Cerebellar nuclear complex (tissue), 1 donor: ENCODE measurements at places on chromosomes 6 and 20.

DNA sequence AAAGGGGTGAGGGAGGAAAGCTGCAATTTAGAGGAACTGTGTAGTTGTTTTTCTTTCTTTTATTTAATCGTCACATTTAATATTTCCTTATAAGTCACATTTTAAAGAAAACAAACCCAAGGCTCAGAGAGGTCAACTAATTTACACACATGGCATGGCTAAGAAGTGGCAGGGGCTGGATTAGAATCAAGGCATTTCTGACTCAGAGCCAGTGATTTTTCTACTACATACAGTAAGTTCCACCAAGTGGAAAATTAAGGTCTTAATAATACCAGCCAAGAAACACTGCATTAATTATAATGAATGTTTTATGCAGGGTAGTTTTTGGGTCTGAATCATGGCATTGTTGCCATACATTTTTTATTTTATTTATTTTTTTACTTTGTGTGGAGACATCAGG, 607.7 kb upstream of the CITED2 start:
- DNase-seq, result no peak

GRCh38 chr20:21154692-21155091, 28.8 kb downstream of the KIZ start:
- DNase-seq, result no peak

DNA sequence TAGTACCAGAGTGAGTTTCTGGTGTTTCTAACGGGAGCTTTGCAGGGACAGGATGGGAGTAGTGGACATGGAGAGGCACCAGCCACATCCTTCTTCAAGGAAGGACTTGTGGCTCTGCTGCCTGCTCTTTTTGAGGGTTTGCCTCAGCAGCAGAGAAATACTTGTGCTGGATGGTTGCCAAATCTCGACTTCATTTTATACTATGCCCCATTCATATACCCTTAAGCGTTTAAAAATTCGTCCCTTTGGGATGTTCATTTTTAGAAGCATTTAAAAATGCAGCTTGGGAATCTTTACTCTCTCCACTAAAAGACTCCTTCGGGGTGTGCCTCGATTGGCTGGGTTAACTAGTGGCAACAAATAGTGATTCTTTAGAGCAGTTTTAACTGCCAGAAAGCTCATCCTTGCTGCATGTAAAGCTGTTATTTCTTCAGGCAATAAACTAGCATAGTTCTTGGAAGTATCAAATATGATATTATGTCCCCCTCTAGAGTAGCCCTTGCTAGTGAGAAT, 126.5 kb upstream of the B3GAT2 start:
- no peak for DNase-seq

GRCh38 chr20:54103067-54103761, 32.8 kb upstream of the BCAS1 start:
- DNase-seq, result no peak

- peak; percentile 60 for DNase-seq
Observed at GRCh38 chr20:41408986-41409385, 42.4 kb upstream of the EMILIN3 start.

- no peak for DNase-seq
Observed at GRCh38 chr6:97440590-97441176, 157.7 kb upstream of the MMS22L start.

GRCh38 chr6:108921547-108922361, 73.5 kb downstream of the ARMC2 start:
- no peak for DNase-seq

- DNase-seq, result no peak
Observed at GRCh38 chr6:118198746-118199145, 291.7 kb downstream of the SLC35F1 start.

- DNase-seq, result no peak
Observed at GRCh38 chr6:37016995-37017394, 11.5 kb downstream of the FGD2 start.

DNA sequence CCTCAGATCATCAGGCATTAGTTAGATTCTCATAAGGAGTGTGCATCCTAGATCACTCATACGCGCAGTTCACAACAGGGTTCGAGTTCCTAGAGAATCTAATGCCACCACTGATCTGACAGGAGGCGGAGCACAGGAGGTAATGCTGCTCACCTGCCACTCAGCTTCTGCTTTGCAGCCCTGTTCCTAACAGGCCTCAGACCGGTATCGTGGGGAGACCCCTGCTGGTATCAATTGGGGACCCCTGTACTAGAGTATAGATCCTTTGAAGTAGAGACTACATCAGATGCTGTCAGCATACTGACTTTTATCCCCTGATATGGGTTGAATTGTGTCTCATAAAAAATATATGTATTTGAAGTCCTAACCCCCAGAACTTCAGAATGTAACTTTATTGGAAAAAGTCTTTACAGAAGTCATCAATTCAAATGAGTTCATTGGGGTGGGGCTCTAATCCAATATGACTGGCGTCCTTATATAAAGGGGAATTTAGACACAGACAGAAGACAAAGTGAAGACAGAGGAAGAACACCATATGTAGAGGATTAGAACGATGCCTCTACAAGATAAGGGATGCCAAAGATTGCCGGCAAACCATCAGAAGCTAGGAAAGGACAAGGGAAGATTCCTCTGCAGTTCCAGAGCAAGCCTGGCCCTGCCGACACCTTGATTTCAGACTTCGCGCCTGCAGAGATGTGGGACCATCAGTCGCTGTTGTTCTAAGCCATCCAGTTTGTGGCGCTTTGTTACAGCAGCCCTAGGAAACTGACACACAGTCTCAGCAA, 104.4 kb upstream of the BTBD3 start:
- DNase-seq, result no peak

GRCh38 chr6:45411959-45412358, 34.2 kb upstream of the SUPT3H start:
- no peak for DNase-seq

DNA sequence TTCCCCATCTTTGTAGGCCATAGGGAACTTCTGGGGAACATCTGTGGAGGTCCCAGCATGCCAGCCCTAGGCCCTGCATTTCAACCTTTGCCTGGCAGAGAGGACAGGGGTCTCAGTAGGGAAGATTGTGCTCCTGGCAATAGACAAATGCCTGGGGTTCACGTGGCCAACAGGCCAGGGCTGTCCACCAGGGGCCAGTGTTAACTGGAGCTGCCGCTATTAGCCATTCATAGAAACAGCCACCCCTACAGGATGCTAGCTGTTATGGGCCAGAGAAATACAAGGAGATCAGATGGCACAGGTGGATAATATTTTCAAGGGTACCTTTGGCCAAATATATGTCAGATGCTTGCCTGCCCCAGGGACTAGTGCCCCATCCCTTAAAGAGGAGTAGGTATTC, 932.9 kb downstream of the QKI start:
- DNase-seq, result no peak

GRCh38 chr20:62989201-62989601, 17.6 kb downstream of the BHLHE23 start:
- no peak for DNase-seq

GRCh38 chr20:17513939-17514338, 17.2 kb downstream of the BFSP1 start:
- no peak for DNase-seq

GRCh38 chr6:23097566-23097965, 528.2 kb downstream of the HDGFL1 start:
- DNase-seq, result no peak

DNA sequence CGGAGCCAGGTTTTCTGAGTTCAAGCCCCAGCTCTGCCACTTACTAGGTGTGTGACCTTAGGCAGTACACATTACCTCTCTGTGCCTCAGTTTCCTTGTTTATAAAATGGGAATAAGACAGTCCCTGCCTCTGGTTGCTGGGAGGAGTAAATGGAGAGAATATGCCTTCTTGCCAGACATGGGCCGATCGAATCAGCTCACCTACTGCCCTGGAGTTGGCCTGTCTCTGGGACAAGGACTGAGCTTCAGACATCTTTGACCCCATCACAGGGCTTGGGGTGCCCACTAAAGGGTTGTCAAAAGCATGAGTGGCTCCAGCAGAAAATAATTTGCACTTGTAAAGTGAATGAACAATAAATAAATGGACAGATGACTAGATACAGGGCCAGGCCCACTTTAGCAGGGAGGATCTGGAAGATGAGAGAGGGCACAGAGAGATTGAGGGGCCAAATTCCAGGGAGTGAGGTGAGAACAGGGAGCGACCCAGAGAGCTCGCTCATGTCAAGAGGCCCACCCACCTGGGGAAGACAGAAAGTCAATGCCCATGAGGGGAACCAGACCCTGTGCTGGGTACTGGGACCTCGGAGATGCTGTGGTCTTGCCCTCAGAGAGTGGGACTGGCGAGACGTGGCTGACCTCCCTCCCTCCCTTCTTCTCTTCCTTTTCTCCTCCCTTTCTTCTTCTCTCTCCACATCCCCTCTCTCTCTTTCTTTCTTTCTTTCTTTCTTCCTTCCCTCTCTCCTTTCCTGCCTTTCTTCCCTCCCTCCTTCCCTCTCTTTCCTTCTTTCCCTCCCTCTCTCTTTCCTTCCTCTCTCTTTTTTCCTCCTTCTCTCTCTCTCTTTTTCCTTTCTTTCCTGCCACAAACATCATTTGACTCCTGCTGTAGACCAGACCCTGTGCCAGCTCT, 3.9 kb upstream of the BPIFA2 start:
- DNase-seq, result no peak

DNA sequence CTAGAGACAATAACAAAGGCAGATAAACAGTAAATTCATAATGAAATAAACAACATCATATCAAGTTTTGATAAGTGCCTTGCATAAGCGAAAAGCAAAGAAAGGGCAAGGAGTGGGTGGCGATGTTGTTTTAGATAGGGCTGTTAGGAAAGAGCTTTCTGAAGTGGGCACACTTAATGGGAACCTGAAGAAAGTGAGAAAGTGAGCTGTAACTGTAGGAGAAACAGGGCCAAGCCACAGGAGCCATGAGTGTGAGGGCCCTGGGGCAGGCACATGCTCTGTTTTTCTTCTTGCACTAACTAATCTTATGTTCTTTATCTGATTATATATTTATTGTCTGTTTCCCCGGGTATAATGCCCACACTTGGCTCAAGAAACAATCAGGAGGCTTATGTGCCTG, 193.4 kb upstream of the SUPT3H start:
- no peak for DNase-seq

DNA sequence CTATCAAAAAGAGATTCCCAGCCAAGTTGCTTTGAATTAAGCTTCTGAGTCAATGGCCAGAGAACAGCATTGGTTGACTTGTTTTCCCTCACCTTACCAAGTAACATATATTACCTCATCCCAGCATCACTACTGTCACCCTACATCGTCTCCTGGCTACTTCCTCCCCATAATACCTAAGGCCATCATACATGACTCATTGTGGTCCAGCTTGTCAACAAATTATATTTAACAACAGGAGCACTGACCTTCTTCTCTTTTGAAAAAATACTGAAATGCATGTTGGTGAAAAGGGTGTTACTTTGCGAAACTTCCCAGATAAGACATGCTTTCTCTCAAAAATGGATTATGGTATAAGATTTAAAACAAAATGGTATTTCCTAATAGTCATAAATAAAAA, 106.9 kb downstream of the TBX18 start:
- DNase-seq, result no peak

DNA sequence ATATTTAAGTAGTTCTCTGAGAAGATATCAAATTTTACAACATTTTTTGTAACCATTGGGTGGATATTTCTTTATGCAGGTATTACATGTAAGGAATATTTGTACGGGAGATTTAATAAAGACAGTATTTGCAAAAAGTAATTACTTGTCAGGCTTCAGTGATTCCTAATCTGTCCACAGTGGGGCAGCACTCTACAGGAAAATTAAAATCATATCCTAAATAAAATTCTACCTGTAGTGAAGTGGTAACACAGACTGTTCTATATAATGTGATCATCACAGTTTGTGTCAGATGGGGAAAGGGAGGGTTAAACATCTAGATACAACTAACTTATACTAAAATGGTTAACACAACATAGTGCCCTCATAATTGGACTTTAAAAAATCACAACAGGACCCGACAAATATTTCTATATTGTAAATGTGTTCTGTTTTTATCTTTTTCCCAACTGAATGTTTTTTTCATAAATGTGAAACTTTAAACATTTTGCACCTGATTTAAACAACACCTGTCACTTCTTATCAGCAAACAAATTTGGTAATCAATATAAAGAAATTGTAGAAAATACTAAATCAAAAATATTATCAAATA, 145.6 kb upstream of the MANEA start:
- no peak for DNase-seq

- no peak for DNase-seq
Observed at GRCh38 chr6:20021795-20022194, 184.6 kb downstream of the ID4 start.

DNA sequence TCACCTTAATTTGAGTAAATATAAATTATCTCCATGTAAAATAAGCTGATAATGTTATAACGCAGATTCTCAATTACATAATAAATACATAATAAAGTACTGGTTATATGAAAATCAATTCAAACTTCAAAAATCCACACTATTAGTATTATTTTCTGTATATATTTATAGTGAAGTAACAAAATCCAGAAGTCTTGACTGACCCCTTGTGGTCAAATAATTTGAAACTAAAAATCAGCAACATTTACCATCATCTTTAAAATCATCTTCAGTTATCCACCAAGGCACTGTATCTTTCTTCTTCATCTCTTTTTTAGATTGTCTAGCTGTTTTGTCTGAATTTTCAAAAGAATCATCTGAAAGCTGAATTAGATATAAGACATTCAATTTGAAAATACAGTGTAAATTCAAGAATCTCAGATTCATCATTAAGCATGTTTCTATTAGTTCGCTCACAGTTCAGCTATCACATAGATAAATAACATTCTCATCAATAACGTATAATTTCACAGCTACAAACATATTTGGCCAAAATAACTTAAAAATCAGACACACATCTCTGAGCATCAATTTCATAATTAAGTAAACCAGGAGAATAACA, 6.5 kb downstream of the CEP162 start:
- DNase-seq, result no peak

GRCh38 chr6:36703982-36704381, 6.4 kb downstream of the RAB44 start:
- no peak for DNase-seq

GRCh38 chr20:44800391-44801046, 9.8 kb downstream of the RIMS4 start:
- no peak for DNase-seq

DNA sequence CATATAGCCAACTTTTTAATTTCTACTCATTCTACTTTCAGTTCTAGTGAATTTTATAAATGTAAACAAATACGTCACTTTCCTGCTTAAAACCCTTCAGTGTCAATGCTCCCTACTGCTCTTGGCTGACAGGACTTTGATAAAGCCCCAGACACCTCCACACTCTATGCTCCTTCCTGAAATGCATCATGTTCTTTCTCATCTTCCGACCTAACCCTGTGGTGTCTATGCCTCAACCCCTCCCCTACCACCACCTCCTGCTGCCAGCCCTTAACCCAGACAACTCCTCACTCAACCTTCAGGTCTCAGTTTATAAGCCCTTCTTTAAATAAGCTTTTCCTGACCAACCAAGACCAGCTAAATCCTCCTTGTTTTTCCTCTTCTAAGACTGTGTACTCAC, 19.1 kb downstream of the TLDC2 start:
- DNase-seq, result no peak

DNA sequence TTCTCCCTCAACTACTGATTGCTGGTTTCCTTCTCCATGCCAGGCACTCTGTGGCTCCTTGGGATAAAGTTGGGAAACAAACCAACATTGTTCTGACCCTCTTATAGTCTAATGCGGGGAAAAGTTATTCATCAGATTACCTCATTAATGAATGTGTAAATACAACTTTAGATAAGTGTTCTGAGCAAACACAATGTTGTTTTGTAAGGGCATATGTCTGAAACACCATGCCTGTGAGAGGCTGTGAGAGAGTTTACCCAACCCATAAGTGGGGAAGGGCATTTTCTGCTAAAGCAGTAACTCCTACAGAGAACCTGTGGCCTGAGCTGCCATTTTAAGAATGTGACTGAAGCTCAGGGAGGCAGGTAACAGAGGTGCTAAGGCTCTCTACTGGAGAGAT, 283.5 kb downstream of the KHDC1L start:
- no peak for DNase-seq
